ENCODE measurements at places on chromosomes 13 and 19.
A peak's percentile ranks its signal among the peaks of the same experiment; 100 is the strongest.

DNA sequence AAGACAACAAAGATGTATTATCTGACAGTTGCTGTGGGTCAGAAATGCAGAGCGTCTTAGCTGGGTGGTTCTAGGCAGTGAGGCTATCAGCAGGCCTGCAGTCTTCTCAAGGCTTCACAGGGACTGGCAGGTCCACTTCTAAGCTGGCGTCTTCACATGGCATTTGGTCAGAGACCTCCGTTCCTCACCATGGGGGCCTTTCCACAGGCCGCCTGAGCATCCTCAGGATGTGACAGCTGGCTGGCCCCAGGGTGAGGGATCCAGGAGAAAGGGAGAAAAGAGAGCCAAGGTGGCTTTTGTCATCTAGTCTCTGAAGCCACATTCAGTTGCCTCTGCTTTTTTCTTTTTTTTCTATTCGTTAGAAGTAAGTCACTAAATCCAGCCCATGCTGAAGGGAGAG, 50.3 kb downstream of the FGF14 start:
- no peak for DNase-seq

- DNase-seq: no peak
Observed at GRCh38 chr13:93964146-93964512, 515.4 kb downstream of the DCT start.

DNA sequence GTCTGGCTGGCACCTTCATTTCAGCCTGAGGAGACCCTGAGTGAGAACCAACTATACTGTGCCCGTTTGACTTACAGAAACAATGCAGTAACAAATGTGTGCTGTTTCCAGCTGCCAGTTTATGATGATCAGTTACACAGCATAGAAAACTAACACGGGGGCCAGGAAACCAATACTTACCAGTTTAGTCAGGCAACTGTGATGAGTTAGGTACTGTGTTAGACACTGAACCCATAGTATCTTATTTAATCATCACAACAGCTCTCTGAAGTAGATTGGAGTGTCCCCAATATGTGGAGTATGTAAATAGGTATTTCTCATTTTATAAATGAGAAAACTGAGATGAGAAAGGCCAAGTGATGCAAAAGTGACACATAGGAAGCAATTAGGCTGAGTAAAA, 620.9 kb upstream of the KLF12 start:
- DNase-seq: no peak

GRCh38 chr13:44313674-44314073, 60.0 kb upstream of the SERP2 start:
- peak; percentile 84 for DNase-seq

GRCh38 chr13:44287958-44288357, 85.7 kb upstream of the SERP2 start:
- no peak for DNase-seq

DNA sequence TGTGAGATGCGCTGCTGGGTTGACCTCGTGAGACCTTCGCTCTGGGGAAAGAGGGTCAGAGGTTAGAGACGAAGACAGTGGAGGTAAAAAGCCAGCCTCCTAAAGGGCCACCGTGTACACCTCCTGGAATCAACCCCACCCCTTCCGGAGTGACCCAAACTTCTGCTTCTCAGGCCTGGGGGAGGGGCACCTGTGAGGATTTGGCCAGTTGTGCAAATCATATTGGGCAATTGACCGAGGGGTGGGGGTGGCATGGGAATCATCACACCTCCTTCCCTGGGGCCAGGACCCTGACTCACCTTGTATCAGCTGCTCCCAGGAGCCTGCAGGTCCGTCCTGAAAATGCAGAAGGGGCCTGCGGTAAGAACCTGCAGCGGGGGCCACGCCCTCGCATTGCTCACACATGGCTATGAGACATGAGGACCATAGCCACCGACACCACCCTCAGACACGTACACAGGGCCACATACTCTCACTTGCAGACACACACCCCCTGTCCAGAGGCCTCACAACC, 2.8 kb downstream of the TNFSF14 start:
- no peak for DNase-seq

DNA sequence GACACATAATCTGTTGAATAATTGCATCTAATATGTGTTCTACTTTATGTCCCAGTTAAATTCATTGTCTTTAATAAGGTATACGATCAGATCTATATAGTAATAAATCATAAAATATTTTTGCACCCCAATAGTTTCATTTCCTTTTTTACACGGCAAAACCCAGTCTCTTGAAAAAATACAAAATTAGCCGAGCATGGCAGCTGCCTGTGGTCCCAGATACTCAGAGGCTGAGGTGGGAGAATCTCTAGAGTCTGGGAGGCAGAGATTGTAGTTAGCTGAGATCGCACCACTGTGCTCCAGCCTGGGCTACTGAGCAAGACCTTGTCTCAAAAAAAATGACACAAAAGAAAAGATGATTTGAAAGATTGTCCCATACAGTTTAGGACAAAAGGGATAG, 52.3 kb upstream of the PARP4 start:
- no peak for DNase-seq

DNA sequence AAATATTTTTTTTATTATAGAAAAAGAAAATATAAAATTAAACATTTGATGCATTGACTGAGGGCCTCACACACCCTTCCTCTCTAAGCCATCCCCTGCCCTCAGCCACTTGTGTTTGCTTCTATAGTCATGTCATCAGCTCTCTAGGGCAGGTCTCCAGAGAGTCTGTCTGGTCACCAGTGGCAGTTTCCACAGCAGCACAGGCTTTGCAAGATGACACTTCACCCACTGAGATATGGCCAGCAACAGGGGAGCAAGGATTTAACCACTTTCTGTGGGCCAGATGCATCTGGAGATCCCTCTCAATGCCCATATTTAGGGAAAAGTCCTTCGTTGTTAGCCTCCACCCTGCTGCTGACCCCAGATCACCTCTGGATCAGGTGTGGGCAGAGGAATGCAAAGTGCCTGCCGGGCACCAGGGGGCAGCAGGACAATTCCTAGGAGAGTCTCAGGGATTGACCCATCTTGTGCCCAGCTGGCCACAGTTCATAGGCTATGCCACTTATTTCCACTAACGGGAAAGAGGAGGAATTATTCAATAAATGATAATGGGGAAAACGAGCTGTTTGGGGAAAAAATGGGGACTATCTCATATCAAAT, 4.8 kb downstream of the ABCC4 start:
- DNase-seq: peak; percentile 37

All from Caki2 (cell line).